ENCODE measurements at places on chromosomes 1 and 21.

DNA sequence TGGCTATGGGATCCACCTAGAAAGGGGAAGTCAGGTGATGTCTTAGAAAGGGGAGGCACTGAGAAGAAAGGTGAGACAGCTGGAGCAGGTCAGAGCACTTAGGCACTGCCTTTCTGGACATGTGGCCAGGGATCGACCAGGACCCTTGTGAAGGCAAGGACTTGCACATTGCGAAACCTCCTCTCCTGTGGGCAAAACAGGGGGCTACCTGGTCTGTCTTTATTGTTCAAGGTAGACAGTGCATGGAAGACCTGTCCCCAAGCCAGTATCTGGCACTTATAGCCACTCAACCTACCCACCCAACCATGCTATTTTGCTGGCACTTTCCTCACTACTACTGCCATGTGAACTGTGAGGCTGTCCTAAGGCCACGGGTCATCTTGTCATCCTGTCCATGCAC, 67.2 kb downstream of the NAV1 start:
- peak; percentile 69 for DNase-seq

- peak; percentile 23 for DNase-seq
Observed at GRCh38 chr1:96872757-96873156, 151.2 kb downstream of the PTBP2 start.

DNA sequence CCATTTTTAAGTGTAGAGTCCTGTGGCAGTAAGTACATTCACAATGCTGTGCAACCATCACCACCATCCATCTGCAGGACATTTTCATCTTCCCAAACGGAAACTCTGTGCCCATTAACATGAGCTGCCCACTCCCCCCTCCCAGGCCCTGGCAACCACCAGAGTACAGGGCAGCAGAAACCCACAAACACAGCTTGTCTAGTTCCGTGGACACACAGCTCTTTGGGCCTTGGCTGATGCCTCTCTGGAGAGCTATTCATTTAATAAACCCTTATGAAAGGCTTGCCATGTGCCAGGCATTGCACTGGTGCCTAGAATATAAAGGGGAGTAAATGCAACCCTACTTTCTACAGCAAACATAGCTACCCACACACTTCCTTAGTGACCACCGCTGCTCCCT, 28.0 kb downstream of the STUM start:
- no peak for DNase-seq

DNA sequence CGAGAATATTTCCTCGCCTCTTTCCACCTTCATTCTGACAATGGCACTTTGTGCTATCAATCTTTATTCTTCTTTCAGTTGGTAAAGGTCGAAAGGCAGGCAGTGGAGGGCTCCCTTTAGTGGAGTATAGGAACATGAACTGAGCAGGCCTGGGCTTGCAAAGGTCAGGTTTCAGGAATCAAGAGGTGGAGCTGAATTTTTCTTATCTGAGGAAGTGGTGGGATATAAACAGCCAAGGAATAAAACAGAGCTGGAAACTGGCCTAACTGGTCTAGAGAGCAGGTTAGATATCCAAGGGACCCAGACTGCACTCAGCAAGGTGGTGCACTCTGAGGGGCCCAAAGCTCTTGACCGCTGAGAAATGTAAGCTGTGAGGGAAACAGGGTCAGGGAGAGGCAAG, 99.1 kb downstream of the PLA2G4A start:
- peak; percentile 9 for DNase-seq
